Activated naive CD8-positive, alpha-beta T cell treated with anti-CD3 and anti-CD28 coated beads for 36 hours (primary cell): ENCODE measurements at places on chromosomes 6 and 20.

DNA sequence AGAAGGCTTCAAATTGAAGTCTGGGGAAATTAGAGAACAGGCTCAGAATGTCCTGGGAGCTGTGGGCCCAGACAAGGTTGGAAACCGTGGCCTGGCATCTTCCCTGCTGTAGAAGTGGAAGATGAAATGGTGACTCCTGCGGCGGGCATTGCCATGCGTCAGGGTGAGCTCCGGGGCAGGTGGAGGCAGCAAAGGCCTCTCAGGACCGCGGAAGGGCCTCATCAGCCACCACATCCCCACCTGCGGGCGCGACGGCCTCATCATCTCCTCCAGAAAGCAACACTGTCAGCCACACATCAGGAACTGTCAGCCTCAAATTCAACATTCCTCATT, 161.7 kb downstream of the SYNDIG1 start:
- no peak for DNase-seq

GRCh38 chr6:149888659-149889058, 9.3 kb downstream of the RAET1E start:
- DNase-seq: no peak

GRCh38 chr6:12068899-12069557, 56.9 kb downstream of the HIVEP1 start:
- no peak for DNase-seq

GRCh38 chr6:10883312-10884244, 1.7 kb upstream of the GCM2 start:
- DNase-seq: no peak

DNA sequence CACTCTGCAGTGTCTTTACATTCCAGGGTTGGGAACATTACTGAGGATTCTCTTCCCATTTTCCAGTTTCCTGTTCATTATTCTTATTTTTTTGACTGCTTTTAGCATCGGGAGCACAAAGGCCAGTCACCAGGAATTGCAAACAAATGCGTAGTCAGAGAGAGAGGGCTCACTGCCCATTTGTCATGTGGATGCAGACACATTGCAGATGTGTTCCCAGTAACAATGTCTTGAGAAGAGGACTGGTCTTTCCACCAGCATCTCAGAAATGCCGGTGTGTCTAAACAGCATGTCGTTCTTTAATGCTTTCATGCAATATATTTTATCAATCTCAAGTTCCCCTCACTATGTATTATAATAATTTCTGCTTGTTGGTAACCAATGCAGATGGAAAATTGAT, 952 bp upstream of the TAAR6 start:
- no peak for DNase-seq

DNA sequence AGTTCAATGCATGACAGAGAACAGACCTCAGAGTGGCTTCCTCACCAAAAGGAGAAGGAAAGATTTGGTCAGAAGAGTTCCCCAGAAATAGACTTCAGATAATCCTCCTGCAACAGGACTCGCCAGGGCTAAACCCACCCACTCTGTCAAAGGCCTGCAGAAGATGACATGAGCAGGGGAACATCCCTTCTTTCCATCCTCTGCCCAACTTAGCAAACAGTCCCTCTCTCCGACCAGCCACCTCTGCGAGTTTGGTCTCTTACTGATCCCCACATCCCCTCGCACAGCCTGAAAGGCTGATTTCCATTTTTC, 7.5 kb downstream of the NFATC2 start:
- peak; percentile 44 for DNase-seq

DNA sequence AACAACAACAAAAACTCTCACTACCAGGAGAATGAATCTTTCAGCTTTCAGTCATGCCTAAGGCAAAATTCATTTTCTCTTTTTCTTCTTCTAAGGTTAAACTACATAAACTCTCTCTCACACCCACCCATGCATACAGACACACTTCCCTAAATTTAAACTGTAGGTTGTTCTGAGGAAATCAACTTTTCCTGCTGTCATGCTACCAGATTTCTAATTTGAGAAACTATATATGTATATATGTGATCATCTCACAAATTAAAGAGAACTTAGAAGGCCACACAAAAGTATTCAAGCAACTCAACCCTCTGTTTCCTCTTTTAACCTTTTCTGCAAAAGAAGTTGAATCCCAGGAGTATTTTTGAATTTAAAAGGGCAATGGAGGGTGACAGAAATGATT, 532.5 kb downstream of the KIF16B start:
- no peak for DNase-seq
